ENCODE measurements at places on chromosomes 2 and 18. TPM values are rescaled to one million over a fixed set of nuclear protein-coding genes. Genes with fewer than 3 reads are reported as not detected.
A peak's percentile ranks its signal among the peaks of the same experiment; 100 is the strongest.

Gene SERPINB10
- total RNA-seq: 0.55 TPM

Gene RAD51AP2
- total RNA-seq: not detected

Gene TMEM247
- total RNA-seq: 2.6 TPM

Gene EIF4E2
- total RNA-seq: 39.2 TPM

Gene RNF144A
- total RNA-seq: 27.9 TPM

Gene KCNJ3
- 2.7 TPM for total RNA-seq

Gene WNT10A
- 3.6 TPM for total RNA-seq

Gene MAP3K19
- total RNA-seq: 2.7 TPM

DNA sequence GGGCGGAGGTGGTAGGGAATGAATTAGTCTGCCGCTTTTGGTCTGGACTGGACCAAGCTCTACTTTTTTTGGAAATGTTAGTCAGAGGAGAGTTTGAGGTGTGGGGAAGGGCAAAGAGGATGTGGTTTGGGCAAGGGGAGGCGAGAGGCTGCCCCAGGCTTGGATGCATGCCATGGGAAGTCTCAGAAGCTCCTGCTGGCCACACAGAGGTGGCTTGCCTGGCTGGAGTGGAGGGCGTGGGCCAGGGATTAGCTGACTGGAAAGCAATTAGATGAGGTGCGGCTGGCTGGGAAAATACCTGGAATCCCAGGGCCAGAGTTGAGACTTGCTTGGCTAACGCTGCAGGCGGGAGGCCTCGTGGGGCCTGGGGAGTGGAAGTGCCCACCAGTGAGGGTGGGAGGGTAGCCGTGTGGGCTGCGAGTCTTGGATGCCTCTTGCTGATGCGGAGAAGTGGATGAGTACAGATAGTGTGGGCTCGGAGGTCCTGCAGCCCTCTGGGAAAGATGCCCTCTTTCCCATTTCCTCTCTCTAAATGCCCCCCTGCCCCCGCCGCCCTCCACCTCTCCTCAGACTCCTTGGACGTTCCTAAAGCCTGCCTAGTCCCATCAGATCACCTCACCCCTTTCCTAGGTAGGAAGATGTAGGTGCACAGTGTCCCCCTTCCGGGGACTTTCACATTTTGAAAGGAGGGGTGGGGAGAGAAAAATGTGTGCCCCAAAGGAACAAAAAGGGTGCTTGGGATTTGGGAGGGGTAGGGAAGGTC lies 117.6 kb downstream of the SMAD7 start:
- H3K4me1 ChIP-seq: peaks cover 8% of the 10 kb centered on the region
- no peak for DNase-seq
- no peaks in the 10 kb centered on the region for H3K27me3 ChIP-seq
- no peak overlapping the region for H3K27ac ChIP-seq
- H3K4me3 ChIP-seq: no peak overlapping the region

GRCh38 chr2:115596659-115597375 lies 1154.4 kb downstream of the DPP10 start:
- H3K4me1 ChIP-seq: no peaks in the 10 kb centered on the region
- no peak overlapping the region for H3K4me3 ChIP-seq
- H3K36me3 ChIP-seq: no peaks in the 10 kb centered on the region

DNA sequence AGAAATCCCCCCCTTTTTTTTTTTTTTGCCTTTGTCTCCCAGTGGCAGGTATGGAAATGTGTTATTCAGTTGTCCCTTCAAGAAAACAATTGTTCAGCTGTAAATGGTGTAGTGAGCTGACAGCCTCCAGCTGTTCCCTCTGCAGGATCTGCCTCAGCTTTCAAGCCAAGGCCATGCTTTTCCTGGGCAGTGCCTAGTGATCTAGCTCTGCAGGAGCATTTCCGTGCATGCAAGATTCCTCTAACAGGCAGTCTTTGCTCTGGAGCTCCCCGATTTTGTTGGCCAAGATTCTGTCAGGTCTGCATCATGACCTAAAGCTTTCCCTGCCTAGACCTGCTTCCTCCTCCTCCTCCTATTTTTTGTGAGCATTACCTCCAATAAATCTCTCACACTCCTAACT lies 300.7 kb upstream of the UBE2E3 start:
- no peaks in the 10 kb centered on the region for H3K36me3 ChIP-seq
- H3K4me1 ChIP-seq: no peaks in the 10 kb centered on the region
- DNase-seq: peak; percentile 25
- no peak overlapping the region for H3K27ac ChIP-seq
- H3K4me3 ChIP-seq: no peak overlapping the region

DNA sequence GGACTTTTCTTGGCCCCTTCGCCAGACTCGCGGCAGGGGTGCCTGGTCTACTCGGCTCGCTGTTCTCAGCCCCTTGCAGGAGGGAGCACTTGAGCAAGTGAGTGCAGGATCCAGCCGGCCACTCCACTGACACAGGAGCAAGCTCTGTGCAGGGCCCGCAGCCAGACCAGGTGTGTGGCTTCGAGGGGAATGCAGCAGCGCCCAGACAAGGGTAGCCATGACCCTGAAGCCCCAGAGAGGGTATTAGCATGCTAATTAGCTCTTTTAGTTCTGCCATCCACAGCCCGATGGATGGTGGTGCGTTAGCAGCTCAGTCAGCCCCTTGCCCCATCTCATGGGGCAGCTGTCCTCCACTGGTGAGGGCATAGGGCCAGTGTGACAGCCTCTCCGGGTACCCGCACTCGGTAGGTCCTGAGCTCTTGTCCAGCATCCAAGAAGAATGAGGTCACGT lies 103.2 kb upstream of the HS6ST1 start:
- H3K4me3 ChIP-seq: no peak overlapping the region
- no peak for DNase-seq
- no peaks in the 10 kb centered on the region for H3K4me1 ChIP-seq
- no peaks in the 10 kb centered on the region for H3K36me3 ChIP-seq

GRCh38 chr2:176122683-176123410 lies at the start of gene HOXD9:
Gene HOXD9, plus strand, starts transcription at chr2:176122719. Its CDS starts 50 bp downstream, at chr2:176122769.
- H3K27ac ChIP-seq: peak within 1 kb of the TSS; percentile 62
- no peak for DNase-seq
- peaks cover 3% of the 10 kb centered on the region for H3K27me3 ChIP-seq
- H3K36me3 ChIP-seq: no peaks in the 10 kb centered on the region
